ENCODE measurements at places on chromosomes 6 and 20.

GRCh38 chr6:26032340-26033084 lies 54.7 kb upstream of the HFE start:
- DNase-seq = no peak

- DNase-seq = no peak
Observed at GRCh38 chr6:37777272-37777834, 42.2 kb upstream of the ZFAND3 start.

DNA sequence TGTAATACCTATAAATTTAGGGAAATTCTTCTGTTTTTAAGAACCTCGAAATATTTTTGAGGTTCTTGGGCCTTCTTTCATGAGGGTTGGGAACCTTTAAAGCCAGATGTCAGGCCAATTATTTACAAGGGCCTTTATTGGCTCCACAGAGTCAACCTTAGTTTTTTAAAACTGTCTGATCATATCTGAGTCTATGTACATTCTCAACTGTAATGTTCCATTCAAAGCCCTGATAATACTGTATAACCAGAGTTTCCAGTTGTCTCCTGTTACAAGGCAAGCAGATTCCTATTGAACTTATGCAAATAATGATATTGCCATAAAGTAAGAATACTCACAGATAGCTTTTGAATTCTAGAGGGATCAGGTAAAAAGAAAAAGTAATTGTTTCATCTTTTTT lies 545.5 kb downstream of the EPM2A start:
- no peak for DNase-seq

- no peak for DNase-seq
Observed at GRCh38 chr6:135905604-135906300, 54.3 kb downstream of the PDE7B start.

DNA sequence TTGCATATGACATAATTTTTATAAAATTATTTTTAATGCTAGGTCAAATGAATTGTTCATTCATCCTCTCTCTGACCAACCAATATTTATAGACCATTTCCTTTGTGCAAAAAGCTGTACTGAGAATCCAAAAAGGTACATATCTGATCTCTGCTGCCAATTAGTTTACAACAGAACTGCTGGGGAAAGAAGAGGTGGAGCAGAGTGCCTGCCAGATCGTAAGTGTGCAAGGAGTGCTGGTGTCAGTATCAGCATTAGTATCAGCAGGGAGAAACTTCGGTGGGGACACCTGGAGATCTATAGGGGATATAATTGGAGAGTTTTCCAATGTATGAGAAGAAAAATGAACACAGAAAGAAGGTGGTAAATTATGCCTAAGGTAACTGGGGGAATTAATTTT lies 63.3 kb upstream of the ASF1A start:
- no peak for DNase-seq

All from forelimb muscle (tissue), 1 donor.